Mucosa of gallbladder (tissue), 1 donor: ENCODE measurements at places on chromosomes 6 and 20. TPM values are rescaled to one million over a fixed set of nuclear protein-coding genes. Genes with fewer than 3 reads are reported as not detected.

DNA sequence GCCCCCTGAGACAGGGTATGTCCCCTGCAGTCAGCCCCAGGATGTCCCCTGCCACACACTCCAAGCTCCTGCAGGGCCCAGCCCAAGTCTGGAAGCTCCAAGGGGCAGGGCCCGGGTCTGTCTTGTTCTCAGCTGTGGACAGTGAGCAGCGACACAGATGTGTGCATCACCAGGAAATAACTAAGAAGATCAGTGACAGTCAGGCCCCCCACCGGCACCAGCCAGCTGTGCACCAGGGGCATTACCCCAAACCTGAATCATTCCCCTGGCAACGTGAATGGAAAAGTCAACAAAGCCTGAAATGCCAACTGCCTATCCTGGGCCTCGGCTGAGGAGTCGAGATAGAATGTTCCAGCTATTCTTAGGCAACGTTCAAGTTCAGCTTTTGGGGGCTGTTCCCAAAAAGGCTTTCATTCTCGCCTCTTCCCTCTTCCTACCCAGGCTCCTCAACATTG, 105.0 kb downstream of the PREX1 start:
- no peak for DNase-seq

DNA sequence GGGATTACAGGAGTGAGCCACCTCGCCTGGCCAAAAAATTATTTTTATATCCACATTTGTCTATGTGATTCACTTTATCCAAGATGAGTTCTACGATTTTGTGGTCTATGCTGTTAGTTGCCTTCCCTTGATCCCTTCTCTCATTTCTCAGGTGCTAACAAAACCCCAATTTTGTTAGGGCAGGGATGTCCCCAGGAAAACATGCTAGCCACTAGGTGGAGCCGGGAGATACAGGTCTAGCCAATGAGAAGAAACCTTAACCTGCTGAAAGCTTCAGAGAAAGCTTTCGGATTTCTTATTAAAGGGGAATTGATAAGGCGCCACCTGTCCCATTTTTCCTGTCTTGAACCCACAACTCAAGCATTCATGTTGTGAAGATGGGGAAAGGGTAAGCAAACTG, 167.4 kb upstream of the OLIG3 start:
- DNase-seq, result no peak

DNA sequence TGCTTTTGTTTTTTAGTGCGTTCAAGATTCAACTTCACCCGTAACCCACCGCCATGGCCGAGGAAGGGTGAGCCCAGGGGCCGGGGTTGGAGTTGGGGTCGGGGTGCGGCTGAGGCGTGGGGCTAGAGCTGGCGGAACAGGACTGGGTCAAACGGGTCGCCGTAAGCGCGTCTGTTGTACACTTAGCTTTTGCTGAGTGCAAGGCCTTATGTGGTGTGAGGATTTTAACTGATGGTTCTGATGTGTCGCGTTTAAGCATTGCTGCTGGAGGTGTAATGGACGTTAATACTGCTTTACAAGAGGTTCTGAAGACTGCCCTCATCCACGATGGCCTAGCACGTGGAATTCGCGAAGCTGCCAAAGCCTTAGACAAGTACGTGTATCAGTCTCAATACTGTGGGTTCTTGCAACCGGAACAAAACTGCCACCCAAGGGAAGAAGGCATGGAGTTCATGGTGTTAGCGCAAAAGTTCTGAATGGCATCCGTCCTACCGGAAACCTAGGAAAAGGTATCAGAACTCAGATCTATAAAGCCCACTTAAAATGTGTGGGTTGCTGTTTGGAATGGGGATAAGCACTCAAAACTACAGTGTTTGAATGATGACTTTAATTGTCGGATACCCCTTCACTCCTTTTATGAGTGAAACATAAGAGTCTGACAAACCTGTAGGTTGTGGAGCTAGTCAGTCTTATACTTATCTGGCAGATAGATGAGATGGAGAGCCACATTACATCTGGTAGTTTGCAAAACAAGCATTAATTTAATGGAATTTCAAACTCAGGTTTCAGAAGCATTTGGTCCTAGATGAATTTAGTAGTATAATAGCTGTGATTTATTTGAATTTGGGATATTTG, 574 bp downstream of the RPS12 start:
- DNase-seq, result no peak

DNA sequence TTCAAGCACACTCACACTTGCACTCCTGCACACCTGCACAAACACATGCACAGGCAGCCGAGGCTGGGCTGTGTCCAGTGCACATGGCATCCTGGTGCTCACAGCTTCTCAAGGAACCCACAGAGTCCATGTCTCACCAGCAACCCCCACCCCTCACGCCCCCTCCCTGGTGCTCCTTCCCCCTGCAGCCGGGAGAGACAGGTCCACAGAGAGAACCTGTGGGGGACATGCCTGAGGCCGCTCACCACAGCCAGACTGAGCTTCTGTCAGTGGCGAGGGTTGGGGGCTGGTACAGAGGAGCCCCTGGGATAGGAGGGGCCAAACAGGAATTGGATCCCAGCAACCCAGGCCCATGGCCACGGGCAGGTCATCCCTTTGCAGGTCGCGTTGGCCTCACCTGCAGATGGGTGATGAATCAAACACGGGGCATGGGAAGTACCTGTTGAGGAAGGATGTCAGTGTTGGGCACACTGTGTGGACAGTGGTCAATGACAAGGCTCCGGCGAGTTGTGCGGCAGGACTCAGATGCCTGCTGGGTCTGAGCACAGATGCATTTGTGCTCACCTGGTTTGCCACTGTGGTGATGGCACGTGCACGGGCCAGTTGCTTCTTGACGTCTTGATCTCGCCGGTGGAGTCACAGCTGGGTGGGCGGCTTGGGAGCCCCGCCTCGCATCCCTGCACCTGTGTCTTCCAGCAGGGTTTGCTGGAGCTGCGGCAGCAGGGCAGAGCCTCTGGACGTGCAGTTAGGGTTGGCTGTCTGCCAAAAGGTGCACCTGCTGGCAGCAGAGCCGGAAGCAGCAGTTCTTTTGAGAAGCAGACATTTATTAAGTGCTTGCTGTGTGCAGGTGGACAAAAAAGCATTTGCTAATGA, 113.0 kb downstream of the ERMARD start:
- DNase-seq, result peak; percentile 37

DNA sequence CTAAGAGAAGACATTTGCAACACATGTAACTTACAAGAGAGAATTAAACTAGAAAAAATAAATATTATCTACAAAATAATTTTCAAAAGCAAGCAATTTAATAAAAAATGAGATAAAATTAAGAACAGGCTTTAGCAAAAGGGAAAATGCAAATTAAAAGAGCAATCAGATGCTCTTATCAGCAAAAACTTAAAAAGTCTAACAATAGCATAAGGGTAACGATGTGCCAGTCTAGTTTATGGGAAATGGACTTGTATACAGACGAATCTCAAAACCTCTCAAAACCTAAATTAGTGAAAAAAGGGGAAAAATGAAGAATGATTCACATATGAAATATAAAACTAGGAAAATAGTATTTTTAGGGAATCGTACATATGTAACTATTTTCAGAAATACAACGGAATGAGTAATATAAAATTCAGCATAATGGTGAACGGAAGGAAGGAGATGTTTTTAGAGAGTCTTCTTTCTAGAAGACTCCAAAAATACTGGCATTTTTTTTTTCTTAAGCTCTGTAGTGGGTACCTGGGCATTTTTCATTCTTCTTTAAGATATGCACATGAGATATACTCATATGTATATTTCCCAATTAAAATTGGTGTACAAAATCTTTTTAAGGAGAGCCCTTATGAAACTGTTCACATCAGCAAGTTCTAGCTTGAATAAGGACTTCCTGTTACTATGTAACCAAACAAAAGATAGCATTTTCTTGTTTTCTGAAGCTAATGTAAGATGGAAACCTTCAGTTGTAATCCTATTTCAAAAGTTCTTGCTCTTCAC, 927 bp upstream of the MANEA start:
- DNase-seq, result no peak

GRCh38 chr6:95693108-95693507, 115.8 kb downstream of the MANEA start:
- no peak for DNase-seq

- no peak for DNase-seq
Observed at GRCh38 chr6:132087391-132087790, 136.2 kb upstream of the CCN2 start.

GRCh38 chr20:60116128-60116909, 158.1 kb downstream of the CDH26 start:
- no peak for DNase-seq

DNA sequence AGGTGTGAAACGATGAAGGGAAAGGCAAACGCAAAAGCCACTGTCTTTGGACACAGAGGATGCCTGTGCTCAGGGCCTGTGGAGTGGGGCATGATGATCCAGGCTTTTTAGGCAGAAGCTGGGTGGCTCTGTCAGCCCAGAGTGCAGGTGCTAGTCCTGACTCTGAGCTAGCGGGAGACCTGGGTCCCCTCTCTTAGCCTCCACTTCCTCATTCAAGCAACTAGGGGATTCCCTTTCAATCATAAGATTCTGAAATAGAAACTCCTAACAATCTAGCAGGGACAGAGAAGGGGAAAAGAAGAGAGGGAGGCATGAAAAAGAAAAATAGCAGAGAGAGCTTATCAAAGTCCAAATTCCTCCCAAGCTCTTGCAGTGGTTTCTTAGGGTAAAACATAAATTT, 7.6 kb upstream of the HIVEP2 start:
- DNase-seq, result no peak

DNA sequence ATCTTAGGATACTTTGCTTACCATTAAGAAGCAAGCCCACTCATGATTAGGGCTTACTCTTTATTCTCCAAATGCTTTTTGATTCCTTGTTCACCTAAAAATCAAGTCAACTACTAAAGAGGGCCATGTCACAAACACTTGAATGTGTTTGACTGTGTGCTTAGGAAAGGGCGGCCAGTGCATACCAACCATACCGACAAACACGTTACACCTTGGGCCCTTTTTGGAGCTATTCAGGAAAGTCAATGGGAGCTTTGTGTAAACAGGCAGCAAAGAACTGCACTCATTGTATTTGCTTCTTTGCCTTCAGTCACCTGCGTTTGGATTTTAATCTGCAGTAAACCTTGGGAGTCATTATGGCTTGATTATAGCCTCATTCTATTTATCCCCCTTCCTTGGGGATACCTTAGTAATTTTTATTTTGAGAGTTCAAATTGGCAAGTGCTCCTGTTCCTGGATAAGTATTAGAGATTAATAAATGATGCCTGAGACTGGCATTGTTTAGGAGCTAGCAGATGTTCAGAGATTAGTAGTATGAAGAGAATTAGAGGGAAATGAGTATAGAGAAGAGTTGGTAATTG, 102.6 kb upstream of the HDGFL1 start:
- DNase-seq, result no peak

DNA sequence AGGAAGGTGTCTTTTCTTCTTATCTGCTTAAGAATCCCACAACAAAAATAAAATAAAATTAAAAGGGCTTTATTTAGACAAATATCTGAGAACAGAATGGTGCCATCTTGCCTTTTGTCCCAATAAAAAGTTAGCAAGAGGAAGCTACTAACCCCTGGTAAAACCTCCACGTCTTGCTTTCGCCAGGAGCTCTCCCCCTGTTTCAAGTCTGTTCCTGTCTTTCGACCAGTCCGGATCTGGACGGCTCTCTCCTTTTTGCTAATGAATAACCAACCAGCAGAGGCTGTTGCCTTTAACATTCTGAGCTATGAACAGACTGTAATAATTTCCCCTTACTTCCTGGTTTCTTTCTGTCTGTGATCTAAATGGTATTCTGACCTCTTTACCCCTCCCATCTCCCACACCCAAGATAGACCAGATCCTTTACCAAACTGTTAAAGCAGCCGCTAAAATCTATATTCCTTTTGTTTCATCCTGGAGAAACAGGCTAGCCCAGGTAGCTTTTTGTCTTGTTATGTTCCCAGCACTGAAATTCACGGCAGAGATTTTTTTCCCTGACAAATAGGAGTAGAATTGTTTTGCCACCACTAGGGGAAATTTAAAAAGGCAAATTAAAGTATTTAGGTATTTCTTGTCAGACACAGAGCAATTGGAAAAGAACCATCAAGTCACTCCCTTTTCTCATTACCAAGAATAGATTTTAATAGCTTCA, at the start of gene FRK:
Gene FRK (minus strand): TSS at position 320 of the 712 bp plus-strand sequence. CDS start 580 bp downstream, outside the sequence.
- DNase-seq, result peak; percentile 81

GRCh38 chr6:7631466-7631865, 41.5 kb downstream of the SNRNP48 start:
- no peak for DNase-seq

DNA sequence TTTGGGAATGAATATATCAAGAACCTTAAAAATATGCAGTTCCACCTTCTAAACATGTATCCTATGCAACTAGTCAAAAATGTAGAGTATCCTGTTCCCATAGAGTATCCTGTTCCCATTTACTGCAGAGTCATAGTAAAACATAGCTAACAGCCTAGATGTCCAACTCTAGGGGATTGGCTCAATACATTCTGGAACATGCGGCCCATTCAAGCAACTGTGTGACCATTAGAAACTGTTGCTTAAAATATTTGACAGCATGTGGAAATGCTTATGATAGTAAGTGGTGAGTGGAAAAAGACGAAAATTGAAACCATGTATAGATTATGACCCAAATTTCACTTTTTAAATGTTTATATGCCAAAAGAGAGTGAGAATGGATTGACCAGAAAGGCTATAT, 11.2 kb downstream of the FOXP4 start:
- no peak for DNase-seq

- no peak for DNase-seq
Observed at GRCh38 chr6:170062209-170062914, 228.5 kb downstream of the DLL1 start.

- DNase-seq, result peak; percentile 54
Observed at GRCh38 chr6:35370124-35370741, 27.9 kb downstream of the PPARD start.

DNA sequence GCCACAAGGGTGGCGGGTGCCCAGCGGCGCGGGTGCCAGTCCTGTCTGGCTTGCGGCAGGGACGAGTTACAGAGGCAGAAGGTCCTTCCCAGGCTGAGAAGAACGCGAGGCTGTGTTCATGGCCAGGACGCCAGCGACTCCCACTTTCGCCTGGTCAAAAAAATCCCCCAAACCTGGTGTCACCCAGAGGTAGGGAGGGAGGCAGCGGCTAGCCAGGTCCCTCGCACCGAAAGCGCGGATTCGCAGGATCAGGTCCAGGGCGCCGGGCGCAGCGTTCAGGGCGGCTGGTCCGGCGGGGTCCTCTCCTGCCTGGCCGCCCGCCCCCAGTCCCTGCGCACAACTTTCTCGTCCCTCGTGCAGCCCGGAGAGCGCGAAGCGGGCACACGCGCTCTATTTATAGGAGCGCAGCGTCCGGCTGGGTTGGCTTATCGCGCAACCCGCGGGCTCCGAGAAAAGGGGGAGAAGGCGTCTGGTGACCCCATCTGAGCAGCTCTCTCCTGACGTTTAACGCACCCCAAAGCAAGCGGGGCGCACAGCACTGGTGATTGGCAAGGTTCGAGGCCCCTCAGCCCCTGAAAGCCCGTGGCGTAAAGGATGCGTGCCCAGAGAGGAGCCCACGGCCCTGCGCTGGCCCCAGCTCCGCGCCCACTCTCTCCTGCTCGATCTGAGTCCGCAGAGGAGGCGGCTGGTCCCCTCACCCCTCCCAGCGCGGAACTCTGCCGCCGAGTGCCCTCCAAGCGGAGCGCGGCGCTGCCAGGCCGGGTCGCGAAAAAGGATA, 519 bp downstream of the CBLN4 start:
- DNase-seq, result no peak

The ME1 gene
- 30.2 TPM for total RNA-seq

The MYL9 gene
- 1,833 TPM for total RNA-seq

The ECT2L gene
- total RNA-seq, result 0.14 TPM

The SCUBE3 gene
- 0.37 TPM for total RNA-seq

The TCF15 gene
- total RNA-seq, result 0.37 TPM

The RBBP8NL gene
- 6.2 TPM for total RNA-seq

The SPATS1 gene
- not detected for total RNA-seq
